ENCODE measurements at places on chromosomes 7 and 10.

DNA sequence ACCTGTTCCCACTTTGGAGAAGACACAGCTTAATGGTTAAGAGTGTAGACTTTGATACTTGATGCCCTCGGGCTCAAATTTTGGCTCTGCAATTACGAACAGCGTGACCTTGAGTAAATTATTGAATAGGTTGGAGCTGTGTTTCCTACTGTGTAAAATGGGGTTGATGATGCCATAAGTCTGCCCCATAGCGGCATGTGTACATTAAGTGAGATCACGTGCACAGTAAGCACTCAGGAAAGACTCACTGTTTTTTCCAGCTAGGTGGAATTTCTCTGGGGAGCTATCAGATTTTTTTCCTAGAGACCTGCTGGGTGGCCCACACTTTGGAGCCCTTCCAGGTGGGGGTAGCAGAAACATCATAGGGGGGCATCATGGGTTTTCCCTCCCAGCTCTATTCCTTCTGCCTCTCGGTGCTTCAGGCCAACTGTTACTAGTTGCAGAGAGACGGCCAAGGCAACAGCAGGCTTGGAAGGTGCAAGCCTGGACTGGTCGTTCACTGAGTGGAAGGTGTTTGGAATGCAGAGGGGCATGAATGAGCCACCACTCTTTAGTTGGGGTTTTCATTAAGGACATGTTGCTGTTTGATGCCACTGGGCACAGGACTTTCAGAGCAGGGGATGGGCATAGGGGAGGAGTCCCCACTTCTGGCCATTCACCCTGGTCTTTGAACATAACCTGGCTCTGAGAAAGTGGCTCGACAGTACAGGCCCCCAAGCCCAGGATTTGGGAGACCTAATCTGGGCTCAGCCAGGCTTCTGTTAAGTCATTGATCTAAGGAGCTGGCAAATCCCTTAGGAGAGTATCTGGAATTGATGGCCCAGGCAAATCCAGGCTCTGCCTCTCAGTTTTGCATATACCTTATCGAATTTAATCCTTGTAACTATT lies 64.0 kb downstream of the SYPL1 start:
- no peak for DNase-seq

DNA sequence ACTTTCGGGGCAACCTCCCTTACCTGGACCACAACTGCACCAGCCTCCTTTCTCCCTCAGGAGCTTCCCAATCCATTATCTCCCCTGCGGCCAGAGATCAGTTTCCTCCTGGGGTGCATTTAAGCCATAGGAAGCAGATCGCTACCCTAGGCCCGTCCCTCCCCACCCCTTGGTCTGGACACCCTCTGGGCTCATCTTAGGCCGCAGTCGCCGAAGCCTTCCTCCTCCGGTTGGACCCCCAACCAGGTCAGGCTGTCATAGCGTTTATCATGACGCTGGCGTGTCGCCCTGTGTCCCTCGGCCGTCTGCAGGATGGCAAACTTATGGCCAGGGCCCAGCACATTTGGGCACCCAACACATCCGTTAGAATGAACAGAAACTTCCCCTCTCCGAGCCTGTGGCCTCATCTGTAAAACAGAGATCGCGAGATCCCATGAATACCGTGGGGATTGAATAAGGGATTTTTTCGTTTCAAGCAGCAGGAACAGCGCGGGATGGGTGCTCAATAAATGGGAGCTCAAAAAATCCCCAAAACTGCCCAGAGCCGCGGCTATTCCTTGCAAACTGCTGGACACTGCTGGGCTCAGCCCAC lies 669 bp upstream of the AP5Z1 start:
- no peak for DNase-seq

DNA sequence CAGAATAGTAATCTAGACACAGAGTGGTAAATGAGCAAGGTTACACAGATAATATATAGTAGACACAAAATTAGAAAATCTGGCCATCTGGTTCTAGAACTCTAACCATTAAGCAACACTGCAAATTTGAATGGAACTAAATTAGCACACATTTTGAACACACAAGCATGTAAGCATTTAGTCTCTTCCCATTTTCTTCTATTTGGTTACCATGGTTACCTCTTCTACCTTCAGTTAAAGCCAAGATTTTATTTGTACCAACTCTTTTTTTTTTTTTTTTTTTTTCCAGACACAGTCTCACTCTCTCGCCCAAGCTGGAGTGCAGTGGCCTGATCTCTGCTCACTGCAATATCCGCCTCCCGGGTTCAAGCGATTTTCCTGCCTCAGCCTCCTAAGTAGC lies 790.5 kb downstream of the MAGI2 start:
- DNase-seq: no peak

GRCh38 chr7:26166684-26167266 lies 14.8 kb downstream of the NFE2L3 start:
- no peak for DNase-seq

DNA sequence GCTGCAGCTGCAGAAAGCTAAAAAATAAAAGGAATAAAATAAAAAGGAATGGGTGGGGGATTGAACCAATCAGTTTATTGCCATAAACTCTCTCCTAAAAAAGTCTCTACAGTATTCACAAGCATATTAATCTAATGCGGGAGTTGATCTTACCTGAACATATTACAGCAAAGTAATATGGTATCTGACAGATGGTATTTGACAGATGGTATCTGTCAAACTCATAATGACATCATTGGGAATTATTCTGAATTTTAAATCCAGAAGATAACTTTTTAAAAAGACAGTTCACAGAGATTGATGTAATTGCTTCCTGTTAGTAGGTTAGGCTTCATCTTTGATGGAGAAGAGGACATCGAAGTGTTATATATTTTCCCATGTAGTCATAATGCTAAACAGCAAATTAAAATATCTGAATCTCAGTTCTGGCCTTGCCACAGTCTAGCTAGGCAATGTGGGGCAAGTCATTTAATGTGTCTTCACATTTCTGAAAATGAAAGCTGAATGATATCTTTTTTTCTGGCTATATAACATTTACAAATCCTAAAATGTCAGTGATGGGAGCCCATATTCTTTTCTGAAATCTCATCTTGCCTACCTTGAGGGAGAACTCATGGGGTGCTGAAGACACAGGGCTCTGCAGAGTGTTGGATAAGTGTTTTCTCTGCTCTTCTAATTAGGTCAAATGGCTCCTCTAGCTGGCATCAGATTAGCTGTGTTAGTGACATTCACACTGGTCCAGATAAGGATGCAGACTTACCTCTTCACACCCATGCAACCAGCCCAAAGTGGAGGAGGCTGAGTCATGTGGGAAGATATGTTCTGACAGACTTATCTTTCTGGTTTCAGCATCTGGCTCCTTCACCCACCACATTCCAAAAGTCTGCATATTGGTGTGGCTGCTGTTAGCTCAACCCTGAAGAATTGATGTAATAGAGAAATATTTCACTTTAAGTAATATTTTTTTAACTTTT lies 2.1 kb upstream of the LIPM start:
- DNase-seq: no peak

DNA sequence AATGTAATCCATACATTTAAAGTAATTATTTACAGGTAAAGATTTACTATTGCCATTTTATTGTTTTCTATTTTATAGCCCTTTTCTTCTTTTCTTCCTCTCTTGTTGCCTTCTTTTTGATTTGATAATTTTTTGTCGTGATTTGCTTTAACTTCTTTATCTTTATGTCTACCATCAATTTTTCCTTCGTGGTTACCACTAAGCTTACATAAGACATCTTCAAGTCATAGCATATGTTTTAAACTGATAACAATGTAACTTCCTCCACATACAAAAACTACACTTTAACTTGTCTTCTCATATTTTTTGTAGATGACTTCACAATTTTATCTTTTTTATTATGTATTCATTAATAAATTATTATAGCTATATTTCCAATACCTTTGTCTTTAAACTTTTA lies 316.6 kb downstream of the PLXDC2 start:
- DNase-seq: no peak

- no peak for DNase-seq
Observed at GRCh38 chr7:19920166-19920565, 146.7 kb upstream of the TMEM196 start.

DNA sequence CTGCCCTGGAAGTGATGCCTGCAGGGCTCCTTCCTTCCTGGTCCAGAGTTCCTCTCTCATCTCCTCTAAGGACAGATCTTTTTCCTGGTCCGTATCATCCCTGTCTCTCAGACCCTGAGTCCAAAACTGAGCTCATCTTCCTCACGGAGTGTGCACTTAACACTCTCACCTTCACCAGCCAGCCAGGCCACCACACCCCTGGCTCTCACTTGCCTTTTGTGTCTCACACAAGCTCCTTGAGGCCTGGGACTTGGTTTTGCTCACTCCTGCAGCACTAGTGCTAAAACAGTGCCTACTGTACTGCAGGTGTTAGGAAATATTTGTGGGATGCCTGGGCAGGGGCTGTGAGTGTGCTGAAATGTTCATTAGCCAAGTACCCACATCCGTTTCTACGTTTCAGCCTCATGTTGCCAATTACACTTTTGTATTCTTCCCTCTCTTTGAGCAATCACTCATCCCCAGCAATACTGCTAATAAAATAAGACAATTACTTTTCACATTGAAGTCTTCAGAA lies 21.4 kb upstream of the PARP12 start:
- no peak for DNase-seq

DNA sequence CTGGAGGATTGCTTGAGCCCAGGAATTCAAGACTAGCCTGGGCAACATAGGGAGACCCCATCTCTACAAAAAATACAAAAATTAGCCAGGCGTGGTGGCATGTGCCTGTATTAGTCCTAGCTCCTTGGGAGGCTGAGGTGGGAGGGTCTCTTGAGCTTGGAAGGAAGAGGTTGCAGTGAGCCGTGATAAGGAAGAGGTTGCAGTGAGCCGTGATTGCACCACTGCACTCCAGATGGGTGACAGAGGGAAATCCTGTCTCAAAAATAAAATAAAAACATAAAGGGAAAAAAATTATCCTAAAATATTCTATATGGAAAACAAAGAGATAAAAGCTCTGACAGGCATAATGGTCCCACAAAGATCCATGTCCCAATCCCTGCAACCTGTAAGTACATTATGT lies 87.9 kb upstream of the KAT6B start:
- DNase-seq: no peak

GRCh38 chr10:30984563-30985328 lies 46.9 kb downstream of the ZNF438 start:
- no peak for DNase-seq

GRCh38 chr10:73480158-73480557 lies 15.7 kb downstream of the PPP3CB start:
- no peak for DNase-seq

GRCh38 chr7:151459726-151460473 lies 20.0 kb upstream of the CRYGN start:
- DNase-seq: peak; percentile 53

- DNase-seq: no peak
Observed at GRCh38 chr7:14766747-14767146, 135.8 kb downstream of the DGKB start.

DNA sequence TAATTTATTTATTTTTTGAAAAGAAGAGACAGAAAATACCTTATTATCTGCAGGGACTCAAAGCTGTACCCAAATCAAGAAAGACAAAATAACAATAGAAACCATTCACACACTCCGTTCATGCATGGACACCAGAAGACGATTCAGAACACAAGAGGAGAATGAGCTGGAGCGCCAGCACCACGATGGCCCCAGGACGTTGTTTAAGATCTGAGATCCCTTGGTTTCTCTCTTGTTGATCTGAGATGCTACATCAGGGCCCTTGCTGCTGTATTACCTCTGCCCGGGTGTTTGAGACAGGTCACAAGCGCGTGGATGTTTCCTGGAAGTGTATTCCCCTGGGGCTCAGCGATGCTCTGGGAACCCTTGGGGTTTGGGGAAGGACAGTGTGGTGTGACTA lies 46.8 kb downstream of the CHST3 start:
- DNase-seq: no peak

- DNase-seq: peak; percentile 82
Observed at GRCh38 chr10:14583252-14583651, 191.4 kb downstream of the FAM107B start.

DNA sequence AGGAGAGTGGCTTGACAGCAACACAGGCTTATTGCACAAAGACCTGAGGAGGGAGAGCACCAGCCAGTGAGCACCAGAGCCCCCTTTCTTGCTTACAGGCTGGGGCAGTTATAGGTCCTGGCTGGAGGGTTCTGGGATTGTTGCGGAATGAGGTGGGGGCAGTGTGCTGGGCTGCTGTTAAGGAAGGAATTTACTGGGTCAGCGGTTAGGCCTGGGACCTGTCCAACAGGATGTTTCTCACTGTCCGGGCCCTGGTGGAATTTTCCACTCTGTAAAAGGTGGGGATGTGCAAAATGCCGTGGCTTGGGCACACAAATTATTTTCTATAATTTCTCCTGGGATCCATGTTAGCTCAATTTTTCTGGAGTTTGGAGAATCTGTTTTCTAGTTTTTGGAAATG lies 757.3 kb downstream of the TYW1 start:
- no peak for DNase-seq

DNA sequence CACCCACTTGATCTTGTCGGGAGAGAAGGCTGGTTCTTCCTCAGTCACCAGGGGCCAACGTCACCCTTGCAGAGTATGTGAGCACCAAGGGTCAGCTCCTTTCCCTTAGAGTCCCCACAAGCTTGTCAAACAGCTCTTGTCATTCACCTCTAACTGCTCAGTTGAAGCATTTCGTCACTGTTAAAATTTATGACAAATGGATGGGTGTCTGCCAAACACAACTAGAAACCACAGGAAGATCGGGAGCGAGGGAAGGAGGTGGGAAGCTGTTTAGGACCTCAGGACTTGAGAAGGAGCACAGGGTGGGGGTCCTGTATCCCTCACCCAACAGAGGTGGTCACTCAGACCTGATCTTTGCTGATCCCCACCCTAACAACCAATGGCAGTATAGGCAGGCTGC lies 373.3 kb upstream of the IGFBP3 start:
- DNase-seq: no peak

DNA sequence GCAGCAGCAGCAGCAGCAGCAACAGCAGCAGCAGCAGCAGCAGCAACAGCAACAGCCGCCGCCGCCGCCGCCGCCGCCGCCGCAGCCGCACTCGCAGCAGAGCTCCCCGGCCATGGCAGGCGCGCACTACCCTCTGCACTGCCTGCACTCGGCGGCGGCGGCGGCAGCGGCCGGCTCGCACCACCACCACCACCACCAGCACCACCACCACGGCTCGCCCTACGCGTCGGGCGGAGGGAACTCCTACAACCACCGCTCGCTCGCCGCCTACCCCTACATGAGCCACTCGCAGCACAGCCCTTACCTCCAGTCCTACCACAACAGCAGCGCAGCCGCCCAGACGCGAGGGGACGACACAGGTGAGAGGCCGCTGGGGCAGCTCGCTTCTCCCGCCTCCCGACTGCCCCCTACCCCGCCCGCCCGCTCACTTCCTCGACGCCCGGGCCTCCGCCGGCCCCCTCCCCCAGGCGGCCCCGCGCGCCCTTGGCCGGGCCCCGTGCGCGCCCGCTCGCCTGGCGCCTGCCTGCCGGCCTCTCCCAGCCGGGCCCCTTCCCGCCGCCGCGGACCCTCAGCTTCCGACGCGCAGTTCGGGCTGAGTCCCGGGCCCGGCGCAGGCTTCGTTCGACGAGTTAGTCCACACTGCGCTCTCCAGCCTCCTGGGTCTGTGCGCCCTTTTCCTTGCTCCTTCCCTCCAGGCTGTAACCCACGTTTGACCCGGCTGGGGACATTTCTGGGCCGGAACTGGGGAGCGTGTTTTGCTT lies 882 bp downstream of the DLX6 start:
- peak; percentile 72 for DNase-seq

GRCh38 chr10:67492317-67493019 lies 203.5 kb downstream of the CTNNA3 start:
- DNase-seq: no peak
